ENCODE measurements at places on chromosomes 2 and 18. TPM values are rescaled to one million over a fixed set of nuclear protein-coding genes. Genes with fewer than 3 reads are reported as not detected.

The DSG4 gene
- not detected for total RNA-seq

The SRD5A2 gene
- not detected for total RNA-seq

The TMEM163 gene
- 6.2 TPM for total RNA-seq

The PIEZO2 gene
- total RNA-seq, result not detected

The TTR gene
- not detected for total RNA-seq

The KCNS3 gene
- total RNA-seq, result 0.41 TPM

GRCh38 chr2:386406-387103 lies 98.7 kb upstream of the ALKAL2 start:
- no peak for DNase-seq

DNA sequence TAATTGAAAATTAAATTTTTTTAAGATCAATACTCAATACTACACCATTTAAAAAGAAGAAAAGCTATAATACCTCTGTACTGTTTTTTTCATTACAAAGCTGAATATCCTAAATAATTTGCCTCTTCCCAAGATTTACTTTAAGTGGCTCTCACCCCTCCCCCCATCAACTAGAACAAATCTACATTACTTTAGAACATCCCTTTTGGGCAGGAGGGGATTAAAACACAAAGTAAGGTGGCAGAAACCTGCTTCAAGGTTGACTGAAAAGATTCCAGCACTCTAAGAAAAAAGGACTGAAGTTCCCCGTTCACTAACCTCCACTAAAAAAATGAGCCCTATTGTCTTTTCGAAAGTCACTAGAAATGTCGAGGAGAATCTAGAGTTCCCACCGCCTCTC lies 42.3 kb downstream of the SLC38A11 start:
- DNase-seq, result no peak

- DNase-seq, result no peak
Observed at GRCh38 chr2:227642656-227643055, 23.9 kb upstream of the SCYGR5 start.

DNA sequence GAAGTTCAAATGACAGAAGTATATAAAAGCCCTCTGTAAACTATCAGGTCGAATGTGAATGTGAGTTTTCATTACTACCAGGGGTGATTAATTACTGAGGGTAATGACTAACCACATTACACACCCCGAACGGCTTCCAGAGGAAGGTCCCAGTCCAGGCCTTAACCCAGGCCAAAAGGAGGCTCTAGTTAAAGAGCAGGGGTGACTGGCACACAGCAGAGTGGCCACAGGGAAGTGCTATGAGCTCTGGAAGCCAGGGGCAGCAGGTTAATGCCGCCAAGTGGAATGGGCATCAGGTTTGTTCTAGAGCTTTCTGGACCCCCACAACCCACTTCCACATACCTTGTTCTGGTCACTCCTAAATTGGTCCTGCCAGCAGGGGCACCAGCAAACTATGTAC lies 87.7 kb downstream of the BCL11A start:
- no peak for DNase-seq

DNA sequence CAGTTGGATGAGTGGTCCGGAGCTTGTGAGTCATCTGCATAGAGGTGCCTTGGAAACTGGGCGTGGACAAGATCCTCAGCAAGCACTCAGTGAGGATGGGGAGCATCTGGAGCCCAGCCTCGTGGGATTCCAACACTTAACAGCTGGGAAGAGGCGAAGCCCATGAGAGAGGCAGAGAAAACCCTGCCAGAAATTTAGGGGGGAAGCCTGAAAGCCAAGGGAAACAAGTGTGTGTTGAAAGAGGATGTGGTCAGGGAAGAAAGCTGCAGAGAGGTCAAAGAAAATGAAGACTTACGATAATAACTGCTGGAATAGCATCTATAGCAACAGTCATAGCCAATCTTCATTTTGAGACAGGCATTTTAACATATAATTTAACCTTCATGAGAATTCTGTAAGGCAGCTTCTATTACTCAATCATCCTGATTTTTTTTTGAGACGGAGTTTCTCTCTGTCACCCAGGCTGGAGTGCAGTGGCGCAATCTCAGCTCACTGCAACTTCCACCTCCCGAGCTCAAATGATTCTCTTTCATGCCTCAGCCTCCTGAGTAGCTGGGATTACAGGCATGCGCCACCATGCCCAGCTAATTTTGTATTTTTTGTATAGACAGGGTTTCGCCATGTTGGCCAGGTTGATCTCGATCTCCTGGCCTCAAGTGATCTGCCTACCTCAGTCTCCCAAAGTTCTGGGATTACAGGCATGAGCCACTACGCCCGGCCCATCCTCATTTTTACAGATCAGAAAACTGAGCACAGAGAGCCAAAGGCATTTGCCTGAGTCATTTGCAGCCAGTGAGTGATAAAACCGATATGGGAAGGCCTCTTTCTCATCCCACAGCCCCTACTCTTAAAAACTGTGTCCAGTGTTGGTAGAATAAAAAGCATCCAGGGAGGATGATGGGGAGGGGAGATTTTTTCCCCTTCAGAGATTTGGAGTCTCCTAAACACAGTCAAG lies 214.4 kb upstream of the EPAS1 start:
- no peak for DNase-seq

DNA sequence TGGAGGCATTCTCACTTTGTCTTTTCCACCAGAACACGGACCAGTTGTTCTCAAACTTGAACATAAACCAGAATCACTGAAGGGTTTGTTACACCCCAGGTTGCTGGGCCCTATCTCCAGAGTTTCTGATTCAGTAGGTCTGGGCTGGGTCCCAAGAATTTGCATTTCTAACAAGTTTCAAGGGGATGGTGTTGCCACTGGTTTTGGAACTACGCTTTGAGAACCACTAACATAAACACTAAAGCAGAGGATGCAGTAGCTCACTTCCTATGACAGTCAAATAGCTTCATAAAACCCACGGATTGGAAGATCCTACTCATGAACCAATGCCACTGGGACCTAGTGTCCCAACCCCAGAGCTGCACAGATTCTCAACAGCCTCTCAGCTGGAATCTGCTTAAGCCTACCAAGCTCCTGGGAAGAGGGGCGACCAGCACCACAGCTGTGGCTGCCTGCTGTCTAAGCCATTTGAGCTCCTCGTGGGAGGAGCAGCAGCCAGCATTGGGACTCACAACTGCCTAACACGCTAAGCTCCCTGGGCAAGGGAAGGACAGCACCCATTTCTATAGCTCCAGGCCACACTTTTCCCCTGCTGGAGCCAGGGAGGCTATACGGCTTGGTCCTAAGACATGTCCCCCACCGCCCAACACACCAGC lies 62.5 kb downstream of the C1D start:
- DNase-seq, result no peak

GRCh38 chr2:226905718-226906117 lies 69.9 kb downstream of the RHBDD1 start:
- no peak for DNase-seq

DNA sequence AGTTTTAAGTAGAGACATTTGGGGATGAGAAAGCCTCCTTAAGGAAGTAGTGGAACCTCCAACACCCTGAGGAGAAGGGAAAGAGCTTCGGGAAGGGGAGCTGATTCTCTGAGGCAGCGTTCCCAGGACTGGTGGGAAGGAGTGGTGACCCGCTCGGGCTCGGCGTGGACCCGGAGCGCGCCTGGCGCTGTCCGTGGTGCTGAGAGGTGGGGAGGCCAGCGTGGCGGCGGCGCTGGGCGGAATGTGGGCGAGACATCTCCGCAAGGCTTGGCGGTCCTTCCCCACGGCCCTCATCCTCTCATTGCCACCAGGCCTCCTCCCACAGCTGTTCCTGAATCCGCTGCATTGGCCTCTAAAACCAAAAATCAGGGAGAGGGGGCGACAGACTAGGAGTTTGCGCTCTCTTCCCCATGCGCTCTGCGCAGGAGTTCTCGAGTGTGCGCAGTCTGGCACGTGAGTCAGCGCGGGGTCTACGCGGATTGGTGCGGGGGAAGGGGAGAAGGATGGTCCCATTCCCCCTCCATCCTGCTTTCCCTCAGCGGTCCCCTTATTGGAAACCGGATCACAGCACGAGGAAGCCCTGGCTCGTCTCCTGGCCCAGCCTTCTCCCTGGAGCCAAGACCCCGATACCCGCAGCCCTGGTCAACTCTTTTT lies 857 bp downstream of the RESP18 start:
- no peak for DNase-seq

DNA sequence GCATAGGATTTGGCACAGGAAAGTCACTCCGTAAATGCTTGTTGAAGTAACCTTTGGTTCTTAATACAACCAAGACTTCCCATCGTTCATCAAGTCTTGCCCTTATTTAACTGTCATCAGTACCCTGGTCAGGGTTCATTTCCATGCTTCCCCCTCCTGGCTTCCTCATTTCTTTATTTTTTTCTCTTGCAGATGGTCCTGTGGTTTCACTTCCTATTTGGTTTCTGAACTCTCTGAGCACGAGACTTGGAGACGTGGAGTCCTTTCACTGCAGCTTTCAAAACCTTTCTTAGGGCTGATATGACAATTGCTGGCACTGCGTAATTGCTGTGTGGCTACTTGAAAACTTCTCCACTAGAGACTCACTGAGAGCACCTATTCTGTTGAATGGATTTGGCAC lies 59.9 kb upstream of the PID1 start:
- DNase-seq, result peak; percentile 69

- DNase-seq, result peak; percentile 21
Observed at GRCh38 chr2:177753682-177754491, 318.7 kb downstream of the PDE11A start.

Data from B cell (primary cell).